A549 treated with DMSO at 1 μM for 4 hours (cell line): ENCODE measurements at places on chromosomes 12 and 14. TPM values are rescaled to one million over a fixed set of nuclear protein-coding genes. Genes with fewer than 3 reads are reported as not detected.

PLEKHH1 gene
- 3.6 to 4.6 TPM (median 4.5 TPM) in 5 replicates for total RNA-seq

KERA gene
- total RNA-seq, result not detected in 5 replicates

CREBL2 gene
- total RNA-seq, result 18.0 to 24.2 TPM (median 21.1 TPM) in 5 replicates

MANSC4 gene
- total RNA-seq, result not detected in 5 replicates

NKX2-8 gene
- total RNA-seq, result 1.0 to 3.1 TPM (median 2.8 TPM) in 5 replicates

DACT1 gene
- 0.55 to 1.2 TPM (median 0.77 TPM) in 5 replicates for total RNA-seq

PDZRN4 gene
- not detected in 5 replicates for total RNA-seq

PRKAB1 gene
- total RNA-seq, result 33.0 to 35.9 TPM (median 34.9 TPM) in 5 replicates

KLRG1 gene
- total RNA-seq, result 0.97 to 2.4 TPM (median 1.6 TPM) in 5 replicates

TAC3 gene
- total RNA-seq, result 0.18 to 0.42 TPM in 2 of 5 replicates, not detected in the others

SYNDIG1L gene
- total RNA-seq, result not detected in 5 replicates
